ENCODE measurements at places on chromosomes 12 and 14.

GRCh38 chr14:76073717-76074116, 78.0 kb upstream of the GPATCH2L start:
- DNase-seq: no peak

- DNase-seq: no peak
These were observed at the start of gene SLC24A4 for GRCh38 chr14:92323011-92323915. Gene SLC24A4 (plus strand): TSS chr14:92323165. CDS start chr14:92323831, 666 bp downstream.

- no peak for DNase-seq
These were observed 94.3 kb downstream of the OTX2 start for GRCh38 chr14:56715938-56716337.

DNA sequence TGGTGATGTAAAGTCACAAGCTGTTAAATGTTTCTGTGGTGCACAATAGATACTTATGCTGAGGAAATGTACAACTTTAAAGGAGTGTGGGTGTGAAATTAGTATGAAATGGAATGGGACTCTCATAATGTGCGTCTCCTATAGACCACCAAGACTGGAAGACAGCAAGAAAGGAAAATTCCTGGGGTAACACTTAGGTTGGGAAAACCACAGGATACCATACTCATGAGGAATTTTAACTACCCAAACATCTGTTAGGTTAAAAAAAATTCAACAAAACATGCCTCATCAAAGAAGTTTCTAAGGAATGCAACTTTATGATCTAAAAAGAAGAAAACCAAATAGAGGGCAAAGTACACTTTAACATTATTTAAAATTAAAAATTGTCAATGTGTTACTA, 113.7 kb upstream of the MYF6 start:
- peak; percentile 93 for DNase-seq

- DNase-seq: no peak
These were observed 58.4 kb downstream of the SLC25A47 start for GRCh38 chr14:100381395-100382105.

GRCh38 chr14:96737881-96738280, 59.3 kb upstream of the VRK1 start:
- no peak for DNase-seq

- peak; percentile 67 for DNase-seq
These were observed 5.5 kb downstream of the BCL11B start for GRCh38 chr14:99266181-99267178.

GRCh38 chr12:68803948-68804656, 3.9 kb upstream of the MDM2 start:
- no peak for DNase-seq

DNA sequence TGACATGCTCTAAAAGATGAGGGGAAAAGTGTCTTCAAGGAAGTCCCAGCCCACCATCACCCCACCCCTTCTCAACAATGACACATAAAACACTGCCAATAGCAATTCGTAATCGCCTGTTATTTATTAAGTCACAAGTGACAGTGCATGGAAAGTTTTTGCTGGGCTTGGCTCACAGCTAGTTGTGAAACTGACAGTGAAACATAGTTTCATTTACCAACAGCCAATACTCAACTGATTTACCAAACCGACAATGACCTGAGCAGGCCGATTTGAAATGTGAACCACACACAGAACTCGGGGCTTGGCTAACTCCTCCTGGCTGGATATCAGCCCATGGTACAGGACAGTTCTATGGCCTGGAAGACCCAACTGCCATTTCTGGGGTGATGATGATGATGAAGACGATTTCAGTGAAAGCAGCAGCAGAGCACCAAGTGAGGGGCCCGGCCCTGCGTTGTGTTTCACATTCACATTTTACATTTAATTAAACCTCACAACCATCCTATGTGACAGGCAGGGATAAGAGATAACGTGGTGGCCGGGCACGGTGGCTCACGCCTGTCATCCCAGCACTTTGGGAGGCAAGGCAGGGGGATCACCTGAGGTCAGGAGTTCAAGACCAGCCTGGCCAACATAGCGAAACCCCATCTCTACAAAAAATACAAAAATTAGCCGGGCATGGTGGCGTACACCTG, 42.7 kb downstream of the CAMKK2 start:
- no peak for DNase-seq

DNA sequence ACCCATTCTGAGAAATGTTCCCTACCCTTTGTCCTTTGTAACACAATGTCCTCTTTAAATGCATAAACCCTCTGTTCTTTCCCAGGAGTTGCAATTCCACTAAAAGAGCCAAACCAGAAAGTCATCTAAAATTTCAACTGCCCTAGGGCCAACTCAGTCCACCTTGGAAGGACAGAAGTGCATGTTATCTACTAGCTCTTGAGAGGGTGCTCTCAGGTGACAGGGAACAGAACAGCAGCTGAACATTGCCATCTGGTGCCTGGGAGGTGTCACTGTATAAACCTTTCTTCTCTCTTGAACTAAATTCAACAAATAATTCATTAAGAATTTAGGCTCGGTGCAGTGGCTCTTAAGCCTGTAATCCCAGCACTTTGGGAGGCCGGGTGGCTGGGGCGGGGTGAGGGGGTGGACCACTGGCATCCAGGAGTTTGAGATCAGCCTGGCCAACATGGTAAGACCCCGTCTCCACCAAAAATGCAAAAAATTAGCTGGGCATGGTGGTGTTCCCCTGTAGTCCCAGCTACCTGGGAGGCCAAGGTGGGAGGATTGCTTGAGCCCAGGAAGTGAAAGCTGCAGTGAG, 10.3 kb upstream of the FERMT2 start:
- DNase-seq: peak; percentile 16

- DNase-seq: peak; percentile 93
These were observed 400.4 kb downstream of the ATP23 start for GRCh38 chr12:58341791-58342190.

GRCh38 chr14:103347091-103347815, 13.2 kb downstream of the EIF5 start:
- DNase-seq: no peak

GRCh38 chr12:18799561-18799960, 61.6 kb downstream of the CAPZA3 start:
- peak; percentile 36 for DNase-seq

DNA sequence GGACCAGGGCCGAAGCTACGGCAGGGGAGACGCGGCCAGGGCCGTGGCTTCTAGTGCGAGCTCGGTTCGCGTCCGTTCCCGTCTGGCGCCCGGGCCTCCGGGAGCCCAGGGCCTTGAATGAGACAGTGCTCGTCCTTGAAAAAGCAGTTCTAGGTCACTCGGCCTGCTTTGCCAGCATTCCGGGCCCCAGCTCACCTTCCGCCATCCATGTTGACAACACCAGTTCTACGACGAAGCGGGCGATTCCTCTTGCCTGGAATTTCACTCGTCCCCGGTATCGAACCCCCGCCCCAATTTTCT, 4.5 kb downstream of the OR10AD1 start:
- DNase-seq: no peak

DNA sequence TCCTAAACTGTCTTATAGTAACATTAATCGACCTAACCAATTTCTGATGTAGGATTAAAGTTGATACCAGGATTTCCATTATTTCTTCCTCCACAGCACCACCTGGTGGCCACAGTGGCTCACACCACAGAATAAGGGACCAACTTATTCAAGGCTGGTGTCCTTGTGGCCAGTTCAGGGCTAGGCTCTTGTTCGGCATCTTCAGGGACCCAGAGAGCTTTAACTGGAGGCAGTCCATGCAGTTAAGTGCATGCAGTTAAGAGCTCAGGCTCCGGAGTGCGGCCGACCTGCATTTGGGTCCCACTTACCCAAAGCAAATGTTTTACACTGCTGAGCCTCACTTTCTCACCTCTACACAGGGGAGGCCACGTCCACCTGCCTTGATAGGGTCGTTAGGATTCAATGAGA, 42.0 kb upstream of the GPR68 start:
- DNase-seq: peak; percentile 59

DNA sequence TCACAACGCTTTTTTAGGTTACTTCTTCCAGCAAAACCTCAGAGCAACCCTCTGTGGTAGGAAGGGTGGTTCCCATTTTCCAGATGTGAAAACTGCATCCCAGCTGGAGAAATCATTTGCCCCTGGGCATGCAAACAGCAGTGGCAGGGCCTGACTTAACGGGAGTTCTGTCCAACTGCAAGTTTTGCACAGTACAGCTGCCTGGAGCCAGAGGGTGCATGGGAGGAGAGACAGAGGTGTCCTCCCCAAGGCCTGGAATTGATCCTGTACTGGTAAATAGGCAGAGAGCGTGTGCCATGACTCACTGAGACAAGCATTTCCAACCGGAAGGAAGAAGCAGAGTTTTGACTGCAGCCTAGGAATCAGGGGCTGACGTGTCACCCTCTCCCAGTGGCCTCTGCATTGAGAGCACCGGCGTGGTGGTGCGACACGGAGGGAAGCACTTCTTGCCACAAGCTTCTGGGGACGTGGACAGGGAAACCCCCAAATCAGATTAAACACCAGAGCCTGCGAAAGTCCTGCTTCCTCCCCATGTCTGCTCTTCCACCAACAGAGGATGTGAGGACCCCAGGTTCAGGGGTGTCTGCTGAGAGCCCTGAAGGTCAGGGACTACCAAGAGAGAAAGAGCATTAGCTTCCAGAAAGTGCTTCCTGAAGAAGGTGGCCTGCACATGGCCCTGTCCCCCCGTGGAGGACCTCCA, 19.0 kb upstream of the SERPINA4 start:
- peak; percentile 21 for DNase-seq

DNA sequence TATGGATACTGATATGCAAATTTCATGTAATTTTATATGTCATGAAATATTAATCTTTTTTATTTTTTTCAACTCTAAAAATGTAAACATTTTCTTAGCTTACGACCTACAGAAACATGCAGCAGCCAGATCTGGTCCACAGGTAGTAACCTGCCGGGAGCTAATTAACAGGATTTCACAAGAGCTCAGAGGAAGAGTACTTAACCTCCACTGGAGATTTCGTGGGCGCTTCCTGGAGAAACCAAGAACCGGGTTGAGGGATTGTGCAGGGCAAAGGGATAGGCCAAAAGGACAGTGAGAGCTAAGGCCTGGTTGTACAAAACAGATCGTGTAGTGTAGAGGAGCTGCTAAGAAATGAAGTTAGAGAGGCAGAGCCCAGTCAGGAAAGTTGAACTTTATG, 315.7 kb downstream of the PAWR start:
- DNase-seq: no peak

DNA sequence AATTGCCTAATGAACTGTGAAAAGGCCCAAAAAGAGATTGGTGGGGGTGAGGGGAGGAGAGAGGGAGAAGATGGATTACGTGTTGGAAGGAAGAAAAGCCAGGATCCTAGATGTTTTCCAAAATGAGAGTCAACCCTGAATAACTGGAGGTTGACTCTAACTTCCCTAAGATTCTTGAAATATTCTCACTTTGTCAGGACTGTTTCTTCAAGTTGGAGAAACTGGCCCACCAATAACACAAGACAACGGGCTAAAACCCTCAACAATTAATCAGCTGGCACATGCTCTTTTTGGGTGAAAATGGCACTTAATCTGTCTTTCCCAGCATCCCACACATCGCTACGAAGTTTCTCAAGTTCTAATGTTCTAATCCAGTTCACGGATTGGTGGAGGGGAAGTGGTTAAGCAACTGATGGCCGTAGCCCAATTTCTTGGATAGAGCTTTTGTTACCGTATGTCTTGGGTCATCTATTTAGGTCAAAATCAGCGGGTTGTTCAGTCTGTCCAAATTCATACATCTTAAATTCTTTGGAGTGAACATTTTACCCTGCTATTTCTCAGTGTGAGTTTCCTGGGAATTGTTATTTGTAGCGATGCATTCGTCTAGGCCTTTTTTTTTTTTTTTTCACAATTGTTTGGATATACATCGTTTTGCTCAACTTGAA, 49.0 kb downstream of the GPHB5 start:
- no peak for DNase-seq

DNA sequence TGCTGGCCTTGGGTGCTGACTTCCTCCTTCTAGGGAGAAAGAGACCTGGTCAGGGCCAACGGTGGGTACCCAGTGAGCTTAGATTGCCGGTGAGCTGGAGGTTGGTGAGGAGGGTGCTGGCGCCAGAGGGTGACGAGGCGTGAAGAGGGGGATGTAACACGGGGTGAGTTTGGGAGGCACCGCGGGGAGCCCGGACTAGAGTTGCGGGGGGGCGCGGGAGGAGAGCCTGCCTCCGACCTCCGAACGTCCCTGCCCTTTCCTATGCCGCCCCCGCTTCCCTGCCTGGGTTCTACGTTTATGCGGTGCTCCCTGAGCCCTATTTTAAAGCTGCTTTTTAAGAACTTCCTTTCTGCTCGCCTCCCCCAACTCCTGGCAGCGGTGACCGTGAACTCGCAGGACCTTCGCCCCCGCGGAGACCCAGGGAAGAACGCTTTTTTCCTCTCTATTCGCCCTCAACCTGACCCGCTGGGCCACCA, 18.6 kb downstream of the OR6S1 start:
- DNase-seq: no peak

DNA sequence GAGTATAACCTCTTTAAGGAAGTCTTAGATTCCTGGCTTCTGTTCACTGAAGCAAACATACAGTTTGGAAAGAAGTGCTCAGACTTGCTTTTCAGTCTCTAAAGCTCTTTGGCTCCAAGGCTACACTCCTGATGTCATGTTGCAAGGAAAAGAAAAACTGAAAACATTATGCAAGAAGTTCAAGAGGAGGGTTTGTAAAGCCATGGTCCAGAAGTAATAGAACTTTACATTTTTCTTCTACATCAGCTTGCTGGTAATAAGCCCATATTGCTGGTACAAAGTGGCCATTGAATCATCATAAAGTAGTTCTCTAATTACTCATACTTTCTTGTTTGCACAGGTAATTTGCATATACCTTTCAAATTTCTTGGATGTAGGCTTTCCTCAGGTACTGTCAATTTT, 83.6 kb downstream of the BBS10 start:
- DNase-seq: no peak

GRCh38 chr12:51493281-51493680, 68.7 kb downstream of the SLC4A8 start:
- DNase-seq: no peak

DNA sequence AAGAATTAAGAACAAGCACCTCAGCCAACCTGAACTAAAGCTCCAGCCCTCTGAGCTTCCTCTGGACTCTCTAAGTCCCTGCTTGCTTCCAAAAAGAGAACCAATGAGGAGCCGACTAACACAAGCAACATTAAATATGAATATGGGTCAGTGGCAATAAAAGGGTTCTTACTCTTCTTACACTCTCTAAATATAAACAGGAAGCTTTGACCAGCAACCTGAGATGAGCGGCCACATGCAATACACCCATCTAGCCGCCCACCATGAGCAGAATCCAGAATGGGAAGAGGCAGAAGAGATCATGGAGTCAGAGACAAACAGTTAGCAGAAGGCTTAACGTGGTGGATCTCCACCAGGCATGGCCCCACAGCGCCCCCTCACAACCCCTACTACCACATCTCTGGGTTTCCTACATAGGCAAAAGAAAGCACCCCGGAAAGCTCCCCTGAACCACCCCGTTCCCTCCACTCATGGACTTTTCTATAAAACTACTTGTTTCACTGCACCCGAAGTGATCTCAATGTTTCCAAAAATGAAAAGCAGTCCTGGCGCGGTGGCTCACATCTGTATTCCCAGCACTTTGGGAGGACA, 59.4 kb downstream of the TTC7B start:
- no peak for DNase-seq
